Motor neuron (in vitro differentiated cells): ENCODE measurements at places on chromosomes 1 and 21. TPM values are rescaled to one million over a fixed set of nuclear protein-coding genes. Genes with fewer than 3 reads are reported as not detected.

Gene CLCA4
- total RNA-seq: not detected in 2 replicates

Gene FCN3
- total RNA-seq: 1.7 and 2.3 TPM in 2 replicates

DNA sequence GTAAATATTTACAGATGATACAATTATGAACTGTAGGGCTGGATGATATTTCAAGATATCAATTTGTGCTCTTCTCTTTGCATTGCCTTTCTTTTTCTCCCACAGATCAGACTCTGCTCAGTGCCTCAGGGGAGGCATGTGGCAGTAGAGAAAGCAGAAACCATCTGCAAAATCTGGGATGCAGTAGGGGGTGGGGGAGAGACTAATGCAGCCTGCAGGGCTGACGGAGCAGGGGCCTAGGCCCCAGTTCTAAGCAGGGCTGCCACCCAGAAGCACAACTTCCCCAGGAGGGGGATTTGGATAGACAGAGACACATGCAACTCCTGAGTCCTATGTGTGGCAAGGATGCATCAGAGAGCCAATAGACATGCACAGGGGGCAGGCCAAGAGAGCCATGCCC is 511.6 kb downstream of the SMYD3 start:
- ATAC-seq: no peak

GRCh38 chr1:23922321-23922943 is 9.3 kb upstream of the CNR2 start:
- ATAC-seq: no peak

GRCh38 chr1:211352985-211353515 is 26.4 kb downstream of the TRAF5 start:
- ATAC-seq: no peak

DNA sequence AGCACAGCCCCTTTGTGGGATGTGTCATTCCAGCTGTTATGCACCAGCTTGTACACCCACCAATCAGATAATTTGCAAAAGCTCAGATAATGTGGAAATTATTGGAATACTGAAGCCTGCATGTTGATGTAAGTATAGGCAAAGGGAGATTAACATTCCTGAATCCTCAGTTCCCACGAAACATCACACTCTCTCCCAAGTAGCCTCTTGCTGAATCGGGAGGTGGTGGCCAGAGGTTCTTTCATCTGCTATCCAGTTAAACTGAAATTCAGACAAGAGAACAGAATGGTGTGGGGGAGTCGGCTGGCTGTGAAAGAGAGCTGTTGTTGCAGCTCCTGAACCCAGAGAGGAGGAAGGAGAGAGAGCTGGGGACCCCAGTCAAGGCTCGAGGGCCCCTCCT is 170.9 kb downstream of the ZBTB18 start:
- ATAC-seq: no peak

DNA sequence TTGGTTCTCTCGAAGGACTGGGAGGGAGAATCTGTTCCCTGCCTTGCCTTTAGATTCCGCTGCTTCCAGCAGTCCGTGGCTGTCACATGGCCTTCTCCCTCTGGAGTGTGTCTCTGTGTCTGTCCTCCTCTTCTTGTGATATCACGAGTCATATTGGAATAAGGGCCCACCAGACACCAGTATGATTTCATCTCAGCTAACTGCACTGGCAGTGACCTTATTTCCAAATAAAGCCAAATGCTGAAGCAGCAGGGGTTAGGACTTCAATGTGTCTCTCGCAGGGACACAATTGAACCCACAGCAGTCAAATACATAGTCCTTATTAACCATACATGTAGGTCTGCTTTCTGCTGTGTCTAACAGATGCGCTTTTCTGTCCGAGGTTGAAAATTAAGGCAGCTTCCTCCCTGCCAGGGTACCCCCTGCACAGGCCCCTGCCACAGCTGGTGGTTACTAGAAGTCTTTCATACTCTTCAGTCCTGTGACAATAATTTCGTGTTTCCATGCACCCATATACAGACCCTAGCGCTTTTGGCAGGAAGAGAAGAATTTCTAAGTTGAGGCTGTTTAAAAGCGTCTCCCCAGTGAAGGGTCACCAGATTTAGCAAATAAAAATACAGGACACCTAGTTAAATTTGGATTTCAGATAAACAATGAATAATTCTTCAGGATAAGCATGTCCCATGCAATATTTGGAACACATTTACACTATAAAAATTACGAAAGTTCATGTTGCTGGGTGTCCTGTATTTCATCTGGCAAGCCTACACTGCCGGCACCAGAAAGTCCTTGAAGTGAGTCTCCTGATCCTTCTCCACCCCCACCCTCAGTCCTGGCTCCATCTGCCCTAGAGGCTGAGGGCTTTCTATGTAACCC is 182.1 kb downstream of the ETS2 start:
- peak; percentile 29 for ATAC-seq
